ENCODE measurements at places on chromosomes 6 and 20.

GRCh38 chr6:167736486-167737204, 90.1 kb upstream of the AFDN start:
- DNase-seq: no peak

DNA sequence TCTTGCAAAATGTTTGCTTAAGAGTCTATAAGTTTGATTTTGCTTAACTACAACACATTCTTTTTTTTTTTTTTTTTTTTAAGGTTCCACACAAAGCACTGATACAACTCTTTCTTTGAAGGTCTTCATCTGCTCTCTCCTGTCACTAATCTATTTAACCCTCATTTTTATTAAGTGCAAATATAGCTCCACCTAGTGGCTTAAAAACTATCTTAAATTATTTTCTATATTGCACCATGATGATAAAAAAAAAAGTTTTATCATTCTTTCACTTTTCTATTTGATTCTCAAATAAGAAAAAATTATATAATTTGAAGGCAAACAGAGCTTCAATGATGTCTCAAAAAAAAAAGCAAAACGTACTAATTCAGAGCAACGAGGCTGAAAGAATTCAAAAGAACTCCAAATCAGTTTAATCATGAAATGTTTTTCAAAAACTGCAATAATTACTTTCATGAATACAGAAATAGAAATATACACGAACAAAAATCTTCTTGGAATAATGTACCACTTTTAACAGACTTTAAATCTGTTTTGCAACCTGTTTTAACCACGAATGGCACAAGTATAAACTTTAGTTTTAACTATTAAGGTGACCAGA, 12.8 kb downstream of the ESF1 start:
- DNase-seq: peak; percentile 21

DNA sequence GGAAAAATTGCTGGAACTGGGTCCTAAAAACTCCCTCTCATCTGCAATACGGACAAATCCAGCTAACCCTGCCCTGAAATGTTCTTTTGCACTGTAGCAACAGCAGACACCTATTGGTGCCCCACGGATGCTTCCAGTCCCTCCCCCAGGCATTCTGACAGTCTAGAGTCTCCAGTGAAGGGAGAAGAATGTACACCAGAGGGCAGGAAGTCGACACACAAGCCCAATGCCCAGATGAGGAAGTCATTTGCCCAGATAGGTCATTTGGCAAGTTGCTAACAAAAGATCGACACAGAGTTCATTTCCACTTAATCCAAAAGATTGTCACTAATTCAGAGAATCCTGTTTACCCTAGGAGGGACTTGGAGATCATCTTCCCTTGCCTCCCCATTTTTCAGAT, 293.0 kb upstream of the PRDM1 start:
- DNase-seq: no peak

- DNase-seq: no peak
These were observed 12.8 kb downstream of the STK4 start for GRCh38 chr20:44979090-44979621.

GRCh38 chr6:155310596-155310995, 3.7 kb downstream of the TFB1M start:
- DNase-seq: peak; percentile 32

Data from RWPE1 (cell line).